ENCODE measurements at places on chromosomes 6 and 20.

DNA sequence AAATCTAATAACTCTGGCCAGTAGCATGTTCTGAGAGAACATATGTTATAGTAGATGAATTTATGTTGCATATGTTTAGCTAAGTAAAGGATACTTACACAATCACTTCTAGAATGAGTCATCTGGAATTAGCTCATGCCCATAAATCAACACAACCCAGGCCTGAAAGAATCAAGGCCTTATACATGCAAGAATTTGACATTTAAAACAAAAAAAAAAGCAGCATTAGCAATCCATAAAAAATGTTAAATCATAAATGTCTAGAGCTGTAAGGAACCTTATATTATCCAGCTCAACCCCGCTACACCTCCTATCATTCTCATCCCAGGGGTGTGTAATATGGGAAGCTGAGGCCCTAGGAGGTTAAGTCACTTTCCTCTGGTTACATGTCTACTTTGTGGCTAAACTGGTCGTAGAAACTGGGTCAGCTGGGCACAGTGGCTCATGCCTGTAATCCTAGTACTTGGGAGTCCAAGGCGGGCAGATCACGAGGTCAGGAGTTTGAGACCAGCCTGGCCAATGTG is 105.2 kb upstream of the CARMIL1 start:
- DNase-seq, result peak; percentile 71

DNA sequence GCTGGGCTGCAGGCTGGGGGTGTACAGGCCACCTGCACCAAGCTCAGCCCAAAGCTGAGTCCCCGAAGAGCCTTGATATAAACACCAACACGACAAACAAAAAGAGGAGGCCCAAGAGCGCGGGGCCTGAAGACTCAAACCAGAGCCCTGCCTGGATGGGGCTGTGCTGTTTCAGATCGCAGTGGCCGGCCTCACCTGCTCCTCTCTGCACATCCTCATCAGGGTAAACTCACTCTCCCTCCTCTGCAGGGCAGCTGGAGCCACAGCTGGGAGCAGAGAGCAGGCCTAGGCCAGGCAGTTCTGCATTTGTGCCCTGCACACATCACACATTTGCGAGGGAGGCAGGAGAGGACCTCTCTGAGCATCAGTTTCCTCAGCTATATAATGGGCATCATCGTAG is 3.7 kb upstream of the RBM38 start:
- DNase-seq, result no peak

DNA sequence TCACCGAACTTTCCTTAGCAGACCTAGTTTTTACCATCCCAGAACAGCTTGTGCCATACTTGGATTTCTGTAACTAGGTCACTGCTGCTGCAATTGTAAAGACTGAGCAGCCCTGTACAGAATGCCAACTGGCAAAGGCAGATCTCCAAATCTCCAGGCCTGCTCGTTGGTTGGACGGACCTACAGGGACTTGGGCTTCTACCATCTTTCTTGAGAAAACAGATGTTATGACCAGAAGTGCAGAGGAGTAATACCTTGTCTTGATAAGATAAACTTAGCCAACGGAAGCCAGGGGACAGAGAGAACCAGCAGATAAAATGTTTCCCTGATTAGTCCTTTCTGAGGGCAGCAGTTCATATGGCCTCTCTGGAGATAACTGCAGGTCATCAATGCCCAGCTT is 304.1 kb downstream of the RFPL4B start:
- DNase-seq, result no peak

GRCh38 chr6:161281092-161281491 is 7.2 kb upstream of the AGPAT4 start:
- DNase-seq, result no peak

GRCh38 chr20:14033310-14033709 is 38.0 kb downstream of the MACROD2 start:
- no peak for DNase-seq

GRCh38 chr6:114747995-114748625 is 405.3 kb upstream of the HS3ST5 start:
- peak; percentile 41 for DNase-seq

DNA sequence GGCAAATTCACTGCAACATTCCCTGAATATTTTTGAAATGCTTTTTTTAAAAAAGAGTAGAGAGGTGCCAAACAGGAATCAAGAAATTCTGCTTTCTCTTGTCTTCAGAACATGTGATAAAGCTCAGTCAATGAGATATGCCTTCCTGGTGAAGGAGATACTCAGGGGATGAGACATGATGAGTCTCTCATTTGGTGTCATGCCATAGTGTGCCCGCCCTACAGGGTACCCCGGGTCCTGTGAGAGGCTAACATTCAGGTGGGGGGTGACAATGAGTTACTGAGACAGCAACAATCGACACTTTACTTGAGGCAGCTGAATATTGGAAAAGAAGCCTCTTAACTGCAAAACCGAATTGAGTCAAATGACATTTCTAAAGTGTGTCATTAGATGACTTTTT is 6.7 kb downstream of the CCR6 start:
- DNase-seq, result no peak

DNA sequence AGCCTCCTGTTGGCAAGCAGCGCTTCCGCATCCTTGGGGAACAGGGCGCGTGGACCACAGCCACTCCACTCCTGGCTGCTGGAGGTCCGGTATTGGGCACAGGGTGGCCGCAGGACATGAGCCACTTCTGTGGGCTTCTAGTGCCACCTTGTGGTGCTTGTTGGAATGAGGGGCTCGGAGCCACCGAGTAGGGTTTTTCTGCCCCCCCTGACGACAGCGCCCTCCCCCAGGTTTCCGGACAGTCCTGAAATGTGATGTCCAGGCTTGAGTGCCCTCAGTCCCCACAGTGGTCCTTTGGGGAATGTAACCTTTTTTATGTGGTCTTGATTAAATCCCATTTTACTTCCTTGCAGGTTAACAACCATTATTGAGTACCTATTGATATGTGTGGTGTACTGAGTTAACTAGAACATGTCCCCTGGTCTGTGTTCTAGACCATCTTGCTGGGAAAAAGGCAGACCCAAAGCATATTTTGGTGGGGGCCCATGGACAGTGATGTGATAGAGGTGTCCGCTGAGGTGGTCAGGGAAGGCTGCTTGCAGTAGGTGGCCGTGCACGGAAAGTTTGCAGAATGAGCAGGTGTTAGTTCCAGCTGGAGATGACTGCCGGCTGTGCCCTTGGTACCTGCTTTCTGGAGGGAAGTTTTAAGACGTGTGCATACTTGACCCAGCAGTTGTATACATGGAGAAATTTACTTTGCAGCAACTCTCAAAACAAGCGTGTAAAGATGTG is 70.0 kb downstream of the PTPN1 start:
- DNase-seq, result peak; percentile 40

DNA sequence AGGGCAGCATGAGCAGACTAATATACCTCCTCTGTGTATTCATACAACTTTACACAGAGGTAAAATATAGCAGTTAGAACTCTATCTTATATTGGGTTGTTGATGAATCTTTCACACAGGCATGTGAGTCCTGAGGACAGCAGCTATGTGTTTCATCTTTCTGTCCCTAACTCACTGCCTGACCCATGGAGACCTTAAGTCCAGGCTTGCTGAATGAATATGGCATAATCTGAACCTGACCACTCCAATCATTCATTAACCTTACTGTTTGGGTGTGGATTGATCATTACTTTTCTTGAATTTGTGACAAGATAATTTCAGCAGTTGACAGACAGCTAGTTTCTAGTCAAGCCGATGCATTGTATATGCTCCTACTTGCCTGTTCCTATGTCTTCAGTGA is 27.3 kb upstream of the TSPYL1 start:
- DNase-seq, result no peak

DNA sequence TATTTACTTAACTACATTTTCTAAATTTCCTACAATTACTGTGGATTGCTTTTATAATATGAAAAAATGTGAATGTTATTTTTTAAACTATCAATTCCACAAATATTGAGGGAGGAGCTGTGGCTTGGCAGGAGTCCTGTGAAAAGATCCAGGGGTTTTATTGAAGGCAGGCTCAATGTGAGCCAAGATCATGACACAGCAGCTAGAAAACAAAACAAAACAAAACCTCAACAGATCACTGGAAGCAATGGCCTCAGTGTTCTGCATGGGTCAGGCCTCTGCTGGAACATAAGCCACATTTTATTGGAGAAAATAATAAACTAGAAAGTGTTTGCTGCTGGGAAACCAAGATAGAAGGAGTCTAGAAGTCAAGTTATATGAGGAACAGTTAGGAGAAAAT is 19.4 kb upstream of the RCAN2 start:
- DNase-seq, result no peak

DNA sequence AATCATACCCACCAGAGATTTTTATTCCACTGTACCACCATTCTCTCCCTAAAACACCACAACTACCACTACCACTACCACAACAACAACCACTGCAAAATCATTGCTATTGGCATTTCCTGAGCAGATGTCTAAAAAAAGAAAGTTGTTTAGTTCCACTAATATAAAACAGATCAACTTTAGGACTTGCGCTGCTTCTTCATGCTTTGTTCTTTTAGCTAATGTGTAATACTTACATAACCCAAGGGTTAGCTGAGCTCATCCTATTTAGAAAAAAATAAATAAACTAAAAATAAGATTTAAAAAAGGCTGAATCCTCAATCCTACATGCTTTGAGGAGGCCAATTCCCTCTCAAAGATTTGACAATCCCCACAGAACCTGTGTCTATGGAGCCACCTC is 11.4 kb downstream of the IYD start:
- no peak for DNase-seq

Measured in NCI-H510A treated with DMSO at 0.1 percent for 48 hours (cell line).